ENCODE measurements at places on chromosomes 3 and 15.

GRCh38 chr3:177230641-177231040 is 33.4 kb upstream of the TBL1XR1 start:
- no peak for DNase-seq

- no peak for DNase-seq
Measured at GRCh38 chr3:115217678-115218451, 70.8 kb upstream of the ZBTB20 start.

DNA sequence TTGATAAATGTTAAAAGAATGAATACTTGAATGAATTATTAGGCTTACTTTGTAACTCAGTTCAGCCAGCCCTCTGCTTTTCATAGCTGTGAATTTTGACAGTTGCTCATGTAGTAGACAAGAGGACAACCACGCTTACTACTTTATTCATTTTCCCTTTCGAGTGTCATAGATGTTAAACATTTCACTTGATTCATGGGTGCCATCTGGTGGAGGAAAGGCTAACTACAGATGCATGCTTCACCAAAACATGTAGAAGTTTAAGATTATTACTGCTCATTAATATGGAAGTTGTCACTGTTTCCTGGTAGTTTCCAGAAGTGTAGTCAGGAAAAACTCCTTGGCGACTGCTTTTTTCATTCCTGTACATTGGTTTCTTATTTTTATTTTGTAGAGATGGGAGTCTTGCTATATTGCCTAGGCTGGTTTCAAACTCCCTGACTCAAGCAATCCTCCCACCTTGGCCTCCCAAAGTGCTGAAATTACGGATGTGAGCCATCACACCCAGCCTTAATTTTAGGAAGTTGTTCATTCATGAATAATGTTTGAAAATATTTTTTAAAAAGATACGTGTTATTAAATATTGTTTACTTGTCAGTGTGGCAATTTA is 163.2 kb downstream of the B3GALNT1 start:
- no peak for DNase-seq

GRCh38 chr15:45287390-45287956 is 35.4 kb downstream of the SLC28A2 start:
- DNase-seq, result no peak

DNA sequence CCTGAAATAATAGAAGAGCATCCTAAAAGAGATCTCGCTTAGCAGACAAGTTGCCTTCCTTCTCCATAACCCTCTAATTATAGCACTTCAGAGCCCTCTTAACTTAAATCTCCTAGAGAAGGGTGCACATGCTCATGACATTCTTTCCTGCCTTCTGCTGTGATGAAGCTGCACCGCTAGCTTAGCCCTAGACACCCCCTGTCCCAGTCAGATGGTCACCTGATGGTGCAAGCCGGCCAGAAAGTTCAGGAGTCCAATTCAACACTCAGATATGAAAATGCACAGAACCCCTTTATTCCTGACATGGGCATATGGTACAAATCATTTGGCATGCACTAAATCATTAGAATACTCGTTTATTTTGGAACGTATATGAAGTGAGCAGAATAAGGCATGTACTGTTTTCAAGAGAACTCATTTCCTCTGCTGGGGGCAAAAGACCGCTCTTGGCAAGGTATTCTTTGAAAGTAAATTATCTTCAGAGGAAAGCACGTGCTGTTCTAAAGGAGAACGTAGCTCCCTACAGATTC is 420.4 kb upstream of the PROK2 start:
- no peak for DNase-seq

Data from hypothalamus (tissue), 51 donors.